ENCODE measurements at places on chromosomes 5 and 9. TPM values are rescaled to one million over a fixed set of nuclear protein-coding genes. Genes with fewer than 3 reads are reported as not detected.

The DIAPH1 gene
- 15.8 TPM for total RNA-seq

The RNF145 gene
- 50.0 TPM for total RNA-seq

The PCDHB2 gene
- total RNA-seq = 0.36 TPM

The STPG3 gene
- total RNA-seq = not detected

The SLC44A1 gene
- total RNA-seq = 19.4 TPM

The AK8 gene
- total RNA-seq = under 0.01 TPM

The FRMD3 gene
- total RNA-seq = under 0.01 TPM

The SLC6A18 gene
- not detected for total RNA-seq

The ECM2 gene
- total RNA-seq = 0.36 TPM

The PDE8B gene
- total RNA-seq = under 0.01 TPM

DNA sequence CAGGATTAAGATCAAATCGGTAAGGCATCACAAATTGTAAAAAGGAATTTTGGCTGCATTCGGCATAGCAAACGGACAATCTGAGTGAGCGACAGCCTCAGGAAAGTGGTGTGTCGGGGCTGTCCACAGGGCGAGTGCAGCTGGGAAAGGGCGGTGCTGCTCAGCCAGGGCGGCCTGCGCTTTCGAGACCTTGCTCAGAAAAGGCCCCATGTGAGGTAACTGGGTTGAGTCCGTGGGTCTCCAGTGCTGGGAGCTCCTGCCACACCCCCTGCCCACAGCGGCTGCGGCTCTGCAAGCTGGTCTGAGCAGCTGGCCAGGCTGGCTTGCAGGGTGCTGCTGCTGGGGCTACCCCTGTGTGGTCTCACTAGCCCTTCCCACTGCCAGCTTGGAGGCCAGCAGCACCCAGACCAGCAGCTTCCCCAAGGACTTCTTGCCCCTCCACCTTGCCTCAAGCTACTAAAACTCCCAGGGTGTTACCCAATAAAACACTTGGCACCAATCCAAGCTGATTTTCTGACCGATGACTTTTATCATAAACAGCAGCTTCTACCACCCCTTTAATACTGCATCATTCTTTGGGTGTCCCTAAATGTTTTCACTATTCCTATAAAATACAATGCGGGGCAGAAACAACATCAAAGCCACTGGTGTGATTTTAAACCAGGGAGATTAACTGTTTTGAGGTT is 6.2 kb downstream of the SURF2 start:
- DNase-seq = no peak

- no peak for DNase-seq
These were observed 25.4 kb upstream of the RASA1 start for GRCh38 chr5:87242242-87242641.

DNA sequence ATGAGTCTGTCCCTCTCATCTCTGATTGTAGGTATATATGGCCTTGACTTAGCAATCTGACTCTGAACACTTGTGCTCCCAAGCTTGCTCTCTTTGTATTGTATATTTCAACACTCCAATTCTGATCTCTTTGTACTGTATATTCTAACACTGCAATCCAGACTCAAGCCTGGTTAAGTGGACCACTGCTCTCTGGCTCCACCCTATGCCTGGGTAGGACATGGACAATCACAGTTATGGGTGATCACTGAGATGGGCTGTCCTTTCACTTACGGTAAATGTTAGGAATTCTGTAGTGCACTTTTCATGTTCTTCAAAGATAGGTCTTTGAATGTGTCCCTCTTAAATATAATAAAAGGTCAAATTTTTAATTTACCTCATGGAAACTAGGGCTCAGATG is 165.1 kb downstream of the TLR4 start:
- DNase-seq = no peak

DNA sequence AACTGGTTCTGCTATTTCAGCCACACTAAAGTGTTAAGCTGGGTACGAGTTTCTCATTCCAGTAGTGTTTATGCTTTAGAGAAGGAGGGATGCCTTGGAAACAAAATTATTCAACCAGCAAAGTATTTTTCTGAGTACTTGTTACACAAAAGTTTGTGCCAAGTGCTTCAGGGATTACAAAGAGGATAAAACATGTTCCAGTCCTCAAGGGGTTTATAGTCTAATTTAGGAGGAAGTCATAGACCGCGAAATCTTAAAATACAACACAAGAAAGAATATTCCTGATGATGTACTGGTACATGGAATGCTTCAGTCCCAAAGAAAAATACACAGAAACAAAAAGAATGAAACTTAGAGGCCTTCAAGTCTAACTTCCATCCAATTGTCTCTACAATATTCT is 85.4 kb upstream of the NR4A3 start:
- peak; percentile 0 for DNase-seq

DNA sequence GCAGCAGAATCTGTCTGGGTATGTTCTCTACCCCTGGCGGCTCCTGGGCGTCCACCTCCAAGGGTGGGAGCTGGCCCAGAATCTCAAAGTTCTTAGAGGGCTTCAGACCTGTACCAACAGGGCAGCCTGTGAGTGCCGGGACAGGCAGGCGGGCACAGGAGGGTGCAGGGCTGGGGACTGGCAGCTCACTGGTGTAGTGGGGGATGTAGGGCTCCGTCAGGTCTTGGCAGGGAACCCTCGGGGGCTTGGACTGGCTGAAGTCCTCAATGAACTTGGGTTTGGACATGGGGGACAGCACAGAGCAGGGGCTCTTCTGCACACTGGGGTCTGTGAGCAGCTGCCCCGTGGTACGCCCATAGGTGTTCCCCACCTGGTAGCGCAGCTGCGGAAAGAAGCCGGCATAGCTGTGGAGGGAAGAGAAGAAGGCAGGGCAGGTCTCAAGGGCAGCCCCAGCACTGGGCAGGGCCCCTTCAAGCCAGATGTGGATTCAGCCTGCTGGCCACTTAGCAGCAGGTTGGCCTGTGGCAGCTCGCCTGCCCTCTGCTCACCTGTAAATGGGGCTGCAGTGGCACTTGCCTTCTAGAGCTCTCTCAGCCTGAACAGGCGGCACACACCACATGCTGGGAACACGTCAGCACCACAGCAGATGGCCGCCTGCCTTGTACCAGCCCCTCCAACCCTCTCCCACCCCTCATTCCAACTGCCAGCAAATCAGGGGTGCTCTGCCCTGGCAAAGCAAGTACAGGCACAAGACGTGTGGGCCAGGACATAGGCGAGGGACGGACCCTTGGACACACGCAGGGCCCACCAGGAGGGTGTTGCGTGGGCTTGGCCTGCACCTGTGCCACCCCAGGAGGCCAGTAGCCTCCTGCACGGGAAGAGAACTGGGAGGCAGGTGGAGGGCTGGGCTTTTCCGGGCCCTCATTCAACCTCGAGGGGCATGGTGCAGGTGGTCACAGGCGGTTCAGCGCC is 4.6 kb downstream of the TUBB4B start:
- no peak for DNase-seq

DNA sequence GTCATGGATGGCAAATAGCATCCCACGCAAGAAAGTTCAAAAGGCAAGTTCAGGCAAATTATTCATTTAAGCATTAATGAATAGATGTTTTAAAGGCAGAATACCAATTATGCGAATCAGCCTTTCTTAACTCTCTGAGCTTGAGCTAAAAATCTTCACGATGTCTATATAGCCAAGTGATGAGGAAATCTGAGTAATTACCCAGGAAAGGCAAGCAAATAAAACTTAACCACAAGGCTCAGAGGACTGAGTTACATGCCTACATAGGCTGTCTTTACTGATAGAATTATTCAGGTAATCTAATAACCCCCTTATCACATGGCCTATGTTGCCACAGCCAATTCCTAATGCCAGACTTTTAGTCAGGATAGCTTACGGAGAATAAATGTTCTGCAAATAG is 120.8 kb upstream of the MTAP start:
- DNase-seq = peak; percentile 85

- DNase-seq = peak; percentile 6
These were observed 70.4 kb upstream of the CTSV start for GRCh38 chr9:97109194-97109811.

GRCh38 chr9:33506626-33507370 is 17.3 kb upstream of the ANKRD18B start:
- peak; percentile 97 for DNase-seq

DNA sequence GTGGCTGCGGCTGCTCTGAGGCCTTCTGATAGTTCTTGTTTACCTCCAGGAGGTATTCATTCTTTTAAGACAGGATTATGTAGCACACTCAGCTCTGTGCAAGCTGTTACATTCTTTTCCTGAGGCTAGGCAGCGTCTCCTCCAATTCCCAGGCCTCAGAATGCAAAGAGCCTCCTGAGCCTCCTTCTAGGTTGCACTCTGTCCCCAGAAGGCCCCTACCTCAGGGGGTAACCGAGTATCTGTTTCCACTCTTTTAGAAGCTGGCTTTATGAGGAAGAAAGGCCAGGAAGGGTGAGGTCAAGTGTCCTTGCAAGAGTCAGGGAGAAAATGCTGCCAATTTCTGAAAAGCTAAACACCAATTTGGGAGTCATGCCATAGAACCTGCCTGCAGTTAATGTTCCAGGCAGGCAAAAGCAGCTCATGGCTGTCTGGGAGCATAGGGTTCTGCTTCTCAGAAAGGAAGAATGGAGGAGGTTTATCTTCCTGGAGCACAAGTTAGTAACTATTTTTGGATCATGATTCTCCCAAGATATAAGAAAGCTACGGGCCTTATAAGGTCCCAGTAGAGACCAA is 178.9 kb downstream of the SEMA6A start:
- DNase-seq = no peak

DNA sequence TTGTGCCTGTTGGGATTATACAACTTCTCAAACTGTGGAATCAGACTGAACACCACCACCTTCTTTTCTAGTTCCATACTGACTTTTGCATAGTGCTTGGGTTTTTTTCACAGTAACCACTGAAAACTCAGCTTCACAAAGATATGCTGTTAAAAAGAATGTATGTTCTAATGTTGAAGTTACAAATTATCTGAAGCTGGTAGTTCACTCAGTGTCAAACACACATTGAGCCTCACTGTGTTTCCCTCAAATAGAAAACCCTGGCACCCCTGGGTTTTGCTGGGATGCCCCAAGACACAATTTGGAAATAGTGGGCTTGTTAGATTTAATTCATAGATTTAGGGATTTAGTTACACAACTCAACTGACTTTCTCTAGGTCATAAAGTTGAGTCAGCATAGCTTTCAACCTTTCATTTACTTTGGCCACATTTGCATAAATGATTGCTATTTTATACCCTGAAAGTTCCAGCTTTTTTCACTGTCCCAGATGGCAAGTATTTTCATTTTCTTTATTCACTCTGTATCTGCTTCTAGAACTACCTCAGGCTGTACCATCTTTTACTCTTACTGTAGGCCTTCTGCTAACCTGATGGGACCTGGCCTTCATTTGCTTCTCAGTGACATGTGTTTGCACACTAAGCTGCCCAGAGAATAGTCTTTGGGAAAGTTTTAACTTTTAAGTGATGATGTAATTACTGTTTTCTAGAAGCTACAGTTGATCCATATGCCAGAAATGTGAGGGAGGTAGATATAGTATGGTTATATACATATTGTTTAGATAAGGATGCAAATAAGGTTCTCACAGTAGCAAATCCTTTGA is 115.1 kb downstream of the CDC42SE2 start:
- DNase-seq = peak; percentile 18

DNA sequence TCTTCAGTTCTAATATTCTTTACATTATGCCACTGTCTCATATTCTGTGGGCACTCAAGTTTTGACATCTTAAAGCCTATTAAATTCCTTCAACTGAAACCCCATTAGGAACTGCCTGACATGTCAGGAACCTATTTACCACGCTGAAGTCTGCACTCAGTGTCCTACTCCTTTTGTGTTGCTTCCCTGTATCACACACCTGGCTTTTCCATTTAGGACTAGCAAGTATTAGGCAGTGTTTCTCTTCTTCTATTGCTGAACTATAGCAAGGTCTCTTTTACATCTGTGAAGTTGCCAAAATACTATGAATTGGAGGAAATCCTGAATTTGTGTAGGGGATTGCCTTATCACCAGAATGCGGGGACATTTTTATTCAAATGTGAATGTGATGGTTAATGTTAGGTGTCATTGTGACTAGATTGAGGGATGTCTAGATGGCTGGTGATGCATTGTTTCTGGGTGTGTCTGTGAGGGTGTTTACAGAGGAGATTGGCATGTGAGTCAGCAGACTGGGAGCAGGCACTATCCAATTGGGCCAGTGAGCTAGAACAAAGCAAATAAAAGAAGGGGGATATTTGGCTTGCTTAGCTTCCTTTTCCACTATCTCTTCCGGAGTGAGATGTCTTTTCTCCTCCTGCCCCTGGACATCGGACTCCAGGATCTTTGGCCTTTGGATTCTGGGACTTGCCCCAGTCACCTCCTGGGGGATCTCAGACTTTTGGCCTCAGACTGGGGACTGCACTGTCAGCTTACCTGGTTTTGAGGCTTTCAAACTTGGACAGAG is 21.2 kb upstream of the VCAN start:
- no peak for DNase-seq

DNA sequence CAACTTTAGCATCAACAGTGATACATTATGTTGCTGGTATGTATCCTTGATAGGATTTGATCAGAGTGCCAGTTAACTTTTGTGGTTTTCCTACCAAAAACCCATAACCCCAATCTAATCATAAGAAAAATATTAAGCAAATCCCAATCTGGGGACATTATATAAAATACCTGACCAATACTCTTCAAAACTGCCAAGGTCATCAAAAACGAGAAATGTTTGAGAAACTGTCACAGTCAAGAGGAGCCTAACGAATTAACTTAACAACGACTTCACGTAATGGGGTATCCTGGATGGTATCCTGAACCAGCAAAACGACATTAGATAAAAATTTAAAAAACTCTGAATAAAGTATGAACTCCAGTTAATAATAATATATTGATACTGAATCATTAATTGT is 51.7 kb upstream of the SRFBP1 start:
- DNase-seq = no peak

- no peak for DNase-seq
These were observed 301.3 kb upstream of the ADCY2 start for GRCh38 chr5:7094626-7095025.

GRCh38 chr9:88673886-88674285 is 138.9 kb downstream of the NXNL2 start:
- no peak for DNase-seq

GRCh38 chr5:142825378-142826089 is 55.4 kb downstream of the ARHGAP26 start:
- no peak for DNase-seq

- DNase-seq = no peak
These were observed 1461.4 kb upstream of the CDH9 start for GRCh38 chr5:28499766-28500290.

- DNase-seq = no peak
These were observed 114.8 kb downstream of the HSD17B3 start for GRCh38 chr9:96187151-96187555.
